NCI-H1417 (cell line): ENCODE measurements at places on chromosomes 6 and 20.

DNA sequence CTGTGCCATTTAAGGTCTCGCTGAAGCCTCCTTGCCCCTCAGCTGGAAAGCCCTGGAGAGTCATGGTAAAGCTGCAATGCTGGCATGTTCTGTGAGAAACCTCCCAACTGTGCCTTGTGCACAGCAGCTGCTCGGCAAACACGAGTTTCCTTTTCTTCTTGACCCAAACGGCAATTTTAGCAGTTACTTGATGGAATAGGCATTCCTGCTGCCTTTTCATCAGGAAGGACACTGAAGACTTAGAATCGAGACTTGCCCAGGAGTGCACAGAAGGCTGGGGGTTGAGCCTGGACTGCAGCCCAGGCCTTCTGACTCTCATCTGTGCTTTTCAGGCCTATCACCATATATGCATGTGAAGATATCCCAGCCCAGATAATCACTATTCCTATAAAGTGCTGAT, 28.7 kb upstream of the CLDN20 start:
- DNase-seq = no peak

DNA sequence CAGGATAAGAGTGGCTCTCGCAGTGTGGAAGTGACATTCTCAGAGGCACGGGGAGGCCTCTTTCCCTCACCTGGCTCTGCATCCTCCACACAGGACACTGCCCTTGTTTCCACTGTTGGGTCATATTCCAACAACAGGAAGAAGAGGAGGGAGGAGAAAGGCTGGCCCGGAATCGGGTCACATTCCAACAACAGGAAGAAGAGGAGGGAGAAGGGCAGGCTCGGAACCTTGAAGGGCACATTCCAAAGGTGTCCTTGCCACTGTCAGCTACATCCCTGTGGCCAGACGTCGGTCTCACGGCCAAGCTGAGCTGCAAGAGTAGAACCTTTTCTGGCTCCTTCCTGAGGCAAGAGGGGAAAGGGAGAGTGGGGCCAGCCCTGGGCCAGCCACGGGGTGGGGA, 25.4 kb downstream of the CHRNA4 start:
- DNase-seq = no peak

GRCh38 chr20:48858075-48858790, 30.4 kb upstream of the PREX1 start:
- DNase-seq = no peak

GRCh38 chr20:52454660-52455059, 263.1 kb upstream of the ZFP64 start:
- no peak for DNase-seq

GRCh38 chr20:21104466-21104761, 1.7 kb downstream of the LINC00237 start:
- DNase-seq = no peak

DNA sequence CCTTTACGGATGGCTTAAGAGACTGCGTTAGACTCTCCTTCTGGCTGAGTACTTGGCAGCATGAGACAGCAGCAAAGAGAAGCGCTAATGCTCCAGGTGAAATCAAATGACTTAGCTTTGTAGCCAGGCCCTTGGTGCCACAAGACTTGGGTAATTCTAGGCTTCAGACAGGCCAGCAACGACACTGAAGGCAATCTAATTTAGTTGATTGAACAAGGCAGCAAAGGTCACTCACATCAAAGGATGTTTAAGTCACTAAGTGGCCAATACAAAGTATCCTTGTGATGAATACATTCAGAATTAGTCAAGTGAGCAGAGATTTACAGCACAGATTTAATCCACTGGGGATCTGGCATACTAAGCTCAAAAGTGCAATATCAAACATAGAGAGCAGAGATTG, 113.2 kb downstream of the FAM83B start:
- DNase-seq = no peak

DNA sequence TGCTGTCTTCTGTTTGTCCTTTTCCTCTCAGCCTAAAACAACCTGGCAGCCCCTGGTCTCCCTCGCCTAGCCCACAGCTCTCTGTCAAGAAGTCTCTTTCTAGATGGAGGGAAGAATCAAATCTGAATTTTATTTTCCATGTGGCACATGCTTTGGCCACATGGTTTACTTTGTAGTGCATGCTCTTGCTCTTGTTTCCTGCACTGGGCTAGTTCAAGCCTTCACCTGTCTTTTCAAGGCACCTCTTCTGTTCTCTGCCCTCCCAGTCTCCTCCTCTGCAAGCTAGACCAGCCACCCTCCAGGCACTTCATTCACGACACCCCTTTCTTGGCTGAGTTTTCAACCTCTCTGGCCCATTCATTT, 7.6 kb downstream of the PPP1R14C start:
- DNase-seq = no peak

DNA sequence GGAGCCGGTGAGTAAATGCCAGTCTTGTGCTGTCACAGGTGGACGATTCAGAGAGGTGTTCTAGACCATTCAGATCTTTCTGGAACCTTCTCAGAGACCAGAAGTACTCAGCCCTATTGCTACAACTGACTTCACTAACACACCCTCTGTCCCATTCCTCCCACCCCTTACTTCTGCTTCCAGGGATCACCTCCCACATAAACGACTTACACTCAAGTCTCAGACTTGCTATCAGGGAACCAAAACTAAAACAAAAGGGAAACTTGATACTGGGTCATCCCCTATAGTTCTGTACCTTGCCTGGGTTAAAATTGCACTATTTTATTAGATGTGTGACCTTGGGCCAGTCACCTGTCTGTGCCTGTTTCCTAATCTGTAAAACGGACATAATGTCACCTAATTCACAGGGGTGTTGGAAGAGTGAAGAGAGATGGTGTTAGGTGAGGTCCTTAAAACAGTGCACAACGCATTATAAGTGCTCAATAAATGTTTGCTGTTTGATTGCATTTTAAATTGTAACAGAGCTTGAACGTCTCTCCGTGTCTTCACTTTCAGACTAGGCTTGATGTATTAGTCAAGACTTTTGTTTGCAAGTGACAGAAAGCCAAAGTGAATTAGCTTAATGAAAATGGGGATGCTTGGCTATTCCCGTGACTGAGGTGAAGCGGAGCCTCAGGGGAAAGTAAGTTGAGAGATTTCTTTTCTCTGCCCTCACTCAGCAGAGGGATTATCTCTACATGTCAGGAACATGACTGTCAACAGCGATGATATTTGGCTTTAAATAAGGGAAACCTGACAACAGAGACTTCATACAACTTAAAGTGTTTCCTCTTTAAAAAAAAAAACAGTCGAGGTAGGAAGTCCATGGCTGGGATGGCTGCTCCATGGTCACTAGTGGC, 3.0 kb upstream of the SRXN1 start:
- no peak for DNase-seq

DNA sequence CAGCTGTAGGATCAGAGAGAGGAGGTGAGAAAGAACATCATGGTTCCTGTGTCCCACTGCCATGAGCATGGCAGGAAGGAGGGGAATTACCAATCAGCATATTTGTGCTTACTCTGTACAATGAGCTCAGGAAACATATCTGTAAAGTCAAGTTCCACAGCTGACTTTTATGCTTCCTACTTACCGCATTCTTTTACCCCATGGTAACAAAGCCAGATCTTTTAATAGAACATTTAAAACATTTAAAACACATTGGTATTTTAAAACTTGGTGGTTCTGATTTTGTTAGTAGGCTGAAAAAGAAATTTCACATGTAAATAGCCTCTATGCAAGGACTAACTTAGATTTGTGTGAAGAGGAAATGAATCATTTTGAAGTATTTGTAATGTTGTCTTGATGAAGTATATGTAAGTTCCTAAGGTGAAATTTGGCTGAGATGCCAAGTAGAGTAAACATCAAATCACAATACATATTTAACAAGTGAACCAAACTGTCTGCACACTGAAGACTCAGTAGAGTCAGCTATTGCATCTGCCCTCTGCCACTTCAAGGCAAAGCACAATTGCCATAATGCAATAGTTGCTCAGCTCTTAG, 114.7 kb downstream of the GJA10 start:
- no peak for DNase-seq

- DNase-seq = no peak
These were observed 18.6 kb downstream of the TAB2 start for GRCh38 chr6:149335924-149336608.

DNA sequence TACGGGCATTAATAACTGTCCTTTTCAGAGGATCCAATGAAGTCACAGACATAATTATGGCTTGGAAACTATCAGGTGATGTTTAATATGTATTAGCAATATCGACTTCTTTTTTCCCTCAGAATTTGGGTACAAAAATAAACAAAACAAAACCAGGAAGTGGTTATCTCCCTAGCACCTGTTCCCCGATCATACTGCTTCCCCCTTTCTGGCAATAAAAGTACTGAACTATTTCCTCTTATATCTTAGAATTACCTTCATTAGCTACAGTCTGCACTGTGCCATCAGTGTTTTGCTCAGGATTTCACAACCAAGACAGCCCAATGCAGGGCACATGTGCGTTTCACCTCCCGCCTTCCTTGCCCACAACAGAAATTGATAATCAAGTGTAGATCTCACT, 216.9 kb upstream of the BTBD3 start:
- no peak for DNase-seq

DNA sequence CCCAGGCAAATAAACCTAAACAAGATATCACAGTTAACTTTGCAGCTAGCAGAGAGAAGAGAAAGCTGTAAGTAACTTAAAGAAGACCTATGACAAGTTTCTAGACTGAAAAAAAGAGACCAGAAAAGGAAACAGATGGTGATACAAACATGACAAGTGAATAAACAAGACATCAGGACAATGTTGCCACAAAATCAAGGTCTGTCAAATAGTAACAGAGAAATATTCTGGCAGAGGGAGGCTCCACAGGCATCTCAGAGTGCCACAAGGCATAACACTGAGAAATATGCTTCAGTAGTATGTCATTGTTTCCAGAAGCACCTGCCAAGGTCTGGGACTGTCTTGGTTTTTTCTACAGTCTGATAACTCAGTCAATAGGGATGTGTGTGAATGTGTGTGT, 332.2 kb downstream of the KHDRBS2 start:
- DNase-seq = no peak

DNA sequence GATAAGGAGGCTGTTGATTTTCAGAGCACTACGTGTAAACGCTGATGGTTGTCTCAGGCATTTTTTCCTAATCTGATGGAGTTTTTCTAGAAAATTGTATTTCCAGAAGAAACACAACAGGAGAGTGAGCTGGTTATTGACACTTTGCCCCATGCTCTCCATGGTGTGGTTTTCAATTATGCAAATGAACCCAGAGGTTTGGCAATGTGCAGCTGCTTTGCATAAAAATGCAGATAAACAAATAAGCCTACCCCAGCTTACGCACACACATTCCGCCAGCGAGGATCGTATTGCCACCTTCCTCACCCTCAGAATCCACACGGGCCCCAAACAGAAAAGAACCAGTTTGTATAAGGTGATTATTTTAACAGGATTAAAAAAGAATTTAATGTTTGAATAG, 45.1 kb upstream of the FRMD1 start:
- DNase-seq = no peak

GRCh38 chr20:52168116-52168515, 23.5 kb downstream of the ZFP64 start:
- DNase-seq = no peak

DNA sequence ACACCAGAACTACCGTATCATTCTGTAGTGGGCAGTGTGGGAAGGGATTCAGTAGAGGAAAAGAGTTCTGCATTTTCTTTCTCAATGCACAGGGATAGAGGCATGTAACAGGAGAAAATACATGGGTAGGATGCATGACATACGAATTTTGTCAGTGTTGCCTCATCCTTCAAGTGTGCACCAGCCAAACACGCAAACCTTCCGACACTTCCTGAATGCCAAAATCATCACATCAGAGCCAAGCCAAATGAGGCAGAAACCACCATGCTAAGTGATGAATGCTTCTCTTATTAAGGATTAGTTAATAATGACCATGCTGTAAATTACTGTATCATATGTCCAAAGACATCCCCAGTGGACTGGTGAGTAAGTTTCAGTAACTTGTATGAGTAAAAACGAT, 27.3 kb downstream of the RAMACL start:
- no peak for DNase-seq

DNA sequence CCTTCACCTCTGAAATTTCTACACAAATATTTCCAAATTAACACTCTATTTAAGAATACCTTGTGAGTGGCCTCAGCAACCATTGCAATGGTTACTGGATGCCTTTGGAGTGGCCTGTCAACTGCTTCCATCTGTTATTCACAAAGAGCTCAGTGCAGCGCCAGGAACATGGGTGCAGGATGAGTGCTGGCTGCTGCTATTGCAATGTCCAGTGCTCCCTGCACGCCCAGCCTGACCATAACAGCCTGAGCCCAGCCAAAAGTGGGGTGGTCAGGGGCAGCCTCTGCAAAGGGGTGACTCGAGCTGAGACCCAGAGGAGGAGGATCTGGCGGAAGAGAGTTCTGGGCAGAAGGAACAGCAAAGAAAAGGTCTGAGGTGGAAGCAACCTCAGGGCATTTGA, 18.4 kb downstream of the CASS4 start:
- DNase-seq = no peak

GRCh38 chr6:118650582-118651281, 659 bp downstream of the CEP85L start:
- DNase-seq = peak; percentile 86

DNA sequence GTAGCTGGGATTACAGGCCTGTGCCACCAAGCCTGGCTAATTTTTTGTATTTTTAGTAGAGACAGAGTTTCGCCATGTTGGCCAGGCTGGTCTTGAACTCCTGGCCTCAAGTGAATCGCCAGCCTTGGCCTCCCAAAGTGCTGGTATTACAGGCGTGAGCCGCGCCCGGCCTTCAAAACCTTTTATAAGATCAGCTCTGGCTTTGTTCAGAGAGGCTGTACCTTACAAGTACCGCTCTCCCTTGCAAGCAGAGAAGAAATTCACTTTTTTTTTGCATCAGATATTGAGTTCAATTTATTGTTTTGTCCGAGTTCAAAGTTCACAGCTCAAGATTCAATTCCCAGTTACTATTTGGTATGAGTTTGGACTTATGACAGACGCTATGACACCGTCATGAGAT, 1.9 kb upstream of the DNAAF9 start:
- no peak for DNase-seq

DNA sequence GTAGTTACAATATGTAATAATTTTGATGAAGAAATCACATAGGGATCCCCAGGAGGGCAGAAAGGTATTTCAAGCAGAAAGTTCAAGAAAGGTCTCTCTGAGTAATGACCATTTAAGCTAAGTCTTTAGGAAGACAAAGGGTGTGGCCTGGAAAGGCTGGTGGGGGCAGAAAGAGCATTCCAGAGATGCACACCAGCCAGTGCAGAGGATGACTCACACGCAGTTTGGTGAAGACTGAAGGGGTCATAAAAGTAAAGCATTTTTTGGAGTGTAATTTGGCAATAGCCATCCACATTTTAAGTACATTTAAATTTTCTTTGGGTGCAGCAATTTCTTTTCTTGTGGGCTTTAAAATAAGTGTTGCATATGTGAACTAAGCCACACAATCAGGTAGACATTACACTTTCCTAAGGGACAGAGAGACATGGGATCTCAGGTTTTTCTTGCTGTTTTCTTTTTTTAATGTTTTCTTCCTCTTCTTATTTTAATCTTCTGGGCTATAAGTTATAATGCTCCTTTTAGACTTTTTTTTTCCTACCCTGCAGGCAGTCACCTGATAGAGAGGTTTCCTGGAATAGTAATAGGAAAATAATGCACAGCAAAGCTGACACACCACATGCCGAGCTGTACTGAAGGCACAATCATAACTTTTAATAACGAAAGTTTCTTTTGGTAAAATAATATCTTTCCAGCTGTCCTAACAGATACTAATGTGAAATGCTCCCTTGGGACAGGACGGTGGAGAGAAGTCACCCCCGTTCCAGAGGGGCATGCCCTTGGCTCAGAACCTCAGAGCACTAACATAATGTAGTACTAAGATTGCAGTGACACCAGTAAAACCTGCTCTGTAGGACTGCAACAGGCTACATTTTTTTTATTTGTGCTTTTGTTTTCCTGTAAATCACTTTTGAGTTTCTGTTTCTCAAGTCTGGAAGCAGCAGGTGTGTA, 49.6 kb upstream of the PTPRK start:
- no peak for DNase-seq
